ENCODE measurements at places on chromosomes 4 and X. TPM values are rescaled to one million over a fixed set of nuclear protein-coding genes. Genes with fewer than 3 reads are reported as not detected.
A peak's percentile ranks its signal among the peaks of the same experiment; 100 is the strongest.

GRCh38 chrX:99703473-99703872 lies 706.6 kb downstream of the PCDH19 start:
- no peaks in the 10 kb centered on the region for H3K36me3 ChIP-seq
- H3K4me1 ChIP-seq, result no peaks in the 10 kb centered on the region
- H3K27ac ChIP-seq, result no peak overlapping the region
- DNase-seq, result no peak
- H3K27me3 ChIP-seq, result no peaks in the 10 kb centered on the region
- H3K4me3 ChIP-seq, result no peak overlapping the region

The USP17L18 gene
- polyA plus RNA-seq, result not detected

The ASB12 gene
- not detected for polyA plus RNA-seq

The TRIM75 gene
- polyA plus RNA-seq, result not detected

GRCh38 chr4:82802911-82803310 lies 4.3 kb upstream of the SCD5 start:
- H3K4me1 ChIP-seq, result peaks cover 5% of the 10 kb centered on the region
- no peaks in the 10 kb centered on the region for H3K36me3 ChIP-seq
- no peaks in the 10 kb centered on the region for H3K27me3 ChIP-seq
- H3K4me3 ChIP-seq, result no peak overlapping the region
- DNase-seq, result no peak
- H3K27ac ChIP-seq, result no peak overlapping the region

The FGG gene
- polyA plus RNA-seq, result not detected

DNA sequence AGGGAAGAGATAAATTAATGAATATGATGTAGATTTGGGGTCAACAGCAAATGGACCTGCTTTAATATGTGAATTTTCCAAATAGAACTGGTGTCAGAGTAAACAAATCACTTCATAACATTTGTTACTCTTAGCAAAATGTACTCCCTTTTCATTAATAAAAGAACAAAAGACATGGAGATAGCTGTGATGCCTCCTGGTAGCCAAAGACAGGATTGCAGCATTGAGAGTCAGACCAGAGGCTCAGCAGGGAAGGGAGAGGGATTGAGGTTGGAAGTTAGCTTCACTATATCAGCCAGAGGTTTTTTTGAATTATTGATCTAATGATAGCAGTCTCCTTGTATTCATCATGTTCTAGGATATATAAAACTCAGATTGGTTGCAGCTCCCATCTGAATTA lies 17.4 kb upstream of the RAB40A start:
- no peak for DNase-seq
- no peak overlapping the region for H3K4me3 ChIP-seq
- H3K36me3 ChIP-seq, result no peaks in the 10 kb centered on the region

DNA sequence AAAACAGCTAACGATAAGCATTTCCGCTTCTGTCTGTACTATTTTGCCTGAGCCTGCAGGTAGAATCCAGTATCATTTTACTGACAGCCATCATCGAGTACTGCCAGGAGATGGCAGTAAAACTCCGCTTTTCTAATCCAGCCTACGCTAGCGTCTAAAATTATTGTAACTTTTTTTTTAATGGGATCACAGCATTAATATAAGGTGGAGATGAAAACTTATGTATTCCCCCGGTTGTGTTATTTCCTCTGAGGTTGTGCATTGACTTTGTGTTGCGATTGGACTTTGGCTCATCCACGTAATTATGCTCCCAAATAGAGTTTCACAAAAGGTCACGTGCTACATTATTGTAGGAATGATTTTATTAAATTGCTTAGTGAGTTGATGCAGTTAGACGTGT lies 248.1 kb downstream of the C4orf33 start:
- no peaks in the 10 kb centered on the region for H3K27me3 ChIP-seq
- no peak overlapping the region for H3K27ac ChIP-seq
- H3K4me3 ChIP-seq, result no peak overlapping the region
- H3K4me1 ChIP-seq, result peaks cover 7% of the 10 kb centered on the region
- no peaks in the 10 kb centered on the region for H3K36me3 ChIP-seq

DNA sequence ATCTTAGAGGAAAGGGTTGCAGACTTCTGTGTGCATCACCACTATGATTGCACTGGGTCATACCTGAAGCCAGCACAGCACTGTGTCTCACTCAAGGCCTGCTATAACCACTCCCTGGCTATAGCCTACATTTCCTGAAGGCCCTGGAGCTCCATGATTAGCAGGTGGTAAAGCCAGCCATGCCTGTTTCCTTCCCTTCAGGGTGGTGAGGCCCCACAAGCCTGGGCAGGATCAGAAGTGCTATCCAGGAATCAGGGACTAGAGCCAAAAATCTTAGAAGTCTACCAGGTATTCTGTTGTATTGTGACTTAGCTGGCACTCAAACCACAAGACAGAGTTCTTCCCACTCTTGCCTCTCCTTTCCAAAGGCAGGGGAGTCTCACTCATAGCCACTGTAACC lies 734.6 kb downstream of the GLUD2 start:
- no peaks in the 10 kb centered on the region for H3K4me1 ChIP-seq
- H3K27ac ChIP-seq, result no peak overlapping the region
- no peak overlapping the region for H3K4me3 ChIP-seq
- H3K27me3 ChIP-seq, result no peaks in the 10 kb centered on the region

The HGFAC gene
- 0.37 TPM for polyA plus RNA-seq

GRCh38 chr4:155906554-155907247 lies 3.2 kb downstream of the TDO2 start:
- peaks cover 5% of the 10 kb centered on the region for H3K4me1 ChIP-seq
- H3K36me3 ChIP-seq, result no peaks in the 10 kb centered on the region
- DNase-seq, result no peak
- no peaks in the 10 kb centered on the region for H3K27me3 ChIP-seq

The ACE2 gene
- not detected for polyA plus RNA-seq

- H3K27ac ChIP-seq, result no peak overlapping the region
- no peak for DNase-seq
- no peak overlapping the region for H3K4me3 ChIP-seq
- no peaks in the 10 kb centered on the region for H3K27me3 ChIP-seq
- H3K4me1 ChIP-seq, result no peaks in the 10 kb centered on the region
- no peaks in the 10 kb centered on the region for H3K36me3 ChIP-seq
These were observed 254.3 kb upstream of the AGA start for GRCh38 chr4:177696438-177696966.

DNA sequence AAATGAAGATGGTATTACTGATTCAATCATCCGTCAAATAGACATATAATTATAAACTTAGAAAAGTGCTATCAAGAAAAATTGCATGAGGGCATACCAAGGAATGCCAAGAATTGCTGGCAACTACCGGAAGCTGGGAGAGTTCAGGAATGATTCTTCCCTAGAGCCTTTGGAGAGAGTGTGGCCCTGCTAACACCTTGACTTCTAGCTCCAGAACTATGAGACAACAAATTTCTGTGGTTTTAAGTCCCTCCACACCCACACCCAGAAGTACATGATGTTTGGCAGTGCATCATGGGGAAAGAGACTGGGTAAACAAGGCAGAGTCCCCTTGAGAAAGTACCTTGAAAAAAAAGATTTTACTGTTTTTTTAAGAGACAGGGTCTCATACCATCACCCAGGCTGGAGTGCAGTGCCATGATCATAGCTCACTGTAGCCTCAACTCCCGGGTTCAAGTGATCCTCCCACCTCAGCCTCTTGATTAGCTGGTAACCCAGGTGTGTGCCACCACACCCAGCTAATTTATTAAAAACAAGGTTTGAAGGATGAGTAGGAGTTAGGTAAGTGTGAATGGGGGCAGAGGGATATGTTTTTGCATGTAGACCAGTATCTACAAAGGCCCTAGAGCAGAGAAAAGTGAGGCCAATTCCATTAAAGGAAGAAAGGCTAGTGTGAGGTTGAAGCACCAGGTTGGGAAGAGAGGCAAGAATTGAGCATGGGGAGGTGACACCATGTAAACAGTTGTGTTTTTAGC lies 53.1 kb downstream of the GSX2 start:
- H3K27ac ChIP-seq, result peak overlapping the region; percentile 29
- no peaks in the 10 kb centered on the region for H3K27me3 ChIP-seq
- no peak overlapping the region for H3K4me3 ChIP-seq
- no peaks in the 10 kb centered on the region for H3K36me3 ChIP-seq

GRCh38 chr4:140499391-140499790 lies 1.3 kb upstream of the MGAT4D start:
- H3K4me3 ChIP-seq, result no peak overlapping the region
- DNase-seq, result no peak
- no peak overlapping the region for H3K27ac ChIP-seq
- no peaks in the 10 kb centered on the region for H3K36me3 ChIP-seq

- no peaks in the 10 kb centered on the region for H3K36me3 ChIP-seq
- no peaks in the 10 kb centered on the region for H3K27me3 ChIP-seq
- no peak overlapping the region for H3K4me3 ChIP-seq
- H3K27ac ChIP-seq, result no peak overlapping the region
These were observed 355.4 kb downstream of the CAMK2D start for GRCh38 chr4:113405874-113406722.

GRCh38 chr4:692771-693554 lies 4.0 kb upstream of the SLC49A3 start:
- no peak overlapping the region for H3K27ac ChIP-seq
- no peak overlapping the region for H3K4me3 ChIP-seq
- DNase-seq, result no peak
- H3K27me3 ChIP-seq, result no peaks in the 10 kb centered on the region
- H3K4me1 ChIP-seq, result peaks cover 3% of the 10 kb centered on the region

The PPBP gene
- polyA plus RNA-seq, result not detected

DNA sequence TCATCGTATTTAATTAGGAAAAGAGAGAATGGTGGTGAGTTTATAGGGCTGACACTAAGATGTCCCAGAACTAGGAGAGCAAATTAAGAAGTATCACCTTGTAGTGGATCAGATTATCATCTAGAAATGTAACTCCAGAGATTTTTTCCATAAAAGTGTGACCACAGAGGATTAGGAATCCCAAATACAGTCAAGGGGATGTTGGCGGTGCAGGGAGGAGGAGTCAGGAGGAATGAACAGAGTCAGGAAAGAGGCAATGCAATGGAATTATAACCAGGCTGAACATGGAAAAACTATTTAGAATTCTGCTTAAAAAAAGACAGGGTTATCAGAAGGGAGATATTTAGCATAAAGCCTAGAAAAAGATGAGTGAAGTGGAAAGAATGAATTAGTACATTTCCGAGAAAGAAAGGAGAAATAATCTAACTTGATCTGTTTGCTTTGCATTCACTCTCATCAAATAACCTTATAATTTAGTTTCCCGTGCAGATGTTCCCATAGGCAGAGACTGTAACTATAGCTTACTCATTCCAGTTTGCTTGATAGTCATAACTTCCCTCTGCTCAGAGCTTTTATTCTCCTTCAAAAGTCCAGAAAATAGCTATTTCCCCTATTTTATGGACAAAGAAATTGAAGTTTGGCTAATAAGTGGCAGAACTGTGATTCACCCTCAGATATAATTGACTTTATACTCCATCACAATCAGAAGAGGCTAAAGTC lies 56.4 kb downstream of the SCFD2 start:
- H3K4me3 ChIP-seq, result no peak overlapping the region
- H3K4me1 ChIP-seq, result 0 out of 2 replicates have a peak, but pooled peaks cover 6% of the 10 kb centered on the region
- peak overlapping the region; percentile 45 for H3K27ac ChIP-seq
- H3K36me3 ChIP-seq, result no peaks in the 10 kb centered on the region
- no peaks in the 10 kb centered on the region for H3K27me3 ChIP-seq

GRCh38 chr4:151165205-151166000 lies 66.0 kb downstream of the RPS3A start:
- no peak overlapping the region for H3K27ac ChIP-seq
- no peak for DNase-seq
- H3K4me3 ChIP-seq, result no peak overlapping the region
- no peaks in the 10 kb centered on the region for H3K27me3 ChIP-seq
- H3K36me3 ChIP-seq, result no peaks in the 10 kb centered on the region

The MAGEC2 gene
- 2.0 TPM for polyA plus RNA-seq

DNA sequence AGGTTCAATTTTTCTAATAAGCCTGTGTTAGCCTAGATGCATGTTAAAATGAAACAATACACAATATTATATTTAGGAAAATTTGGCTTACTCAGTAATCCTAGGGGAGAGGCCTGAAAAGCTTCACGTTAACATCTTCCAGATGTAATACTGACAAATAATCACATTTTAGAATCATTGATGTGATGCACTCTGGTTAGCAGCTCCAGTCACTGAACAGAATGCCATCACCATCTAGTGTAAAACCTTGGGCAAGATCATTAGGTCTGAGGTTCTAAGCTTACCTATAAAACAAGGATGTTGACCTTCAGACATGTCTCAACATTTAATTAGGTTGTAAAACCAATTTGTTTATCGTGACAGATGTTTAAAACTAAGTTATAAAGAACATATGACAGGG lies 1704.8 kb downstream of the STIM2 start:
- H3K27me3 ChIP-seq, result no peaks in the 10 kb centered on the region
- no peak overlapping the region for H3K4me3 ChIP-seq
- no peak overlapping the region for H3K27ac ChIP-seq
- DNase-seq, result no peak
- no peaks in the 10 kb centered on the region for H3K4me1 ChIP-seq

The USP26 gene
- not detected for polyA plus RNA-seq

The CC2D2A gene
- polyA plus RNA-seq, result 17.8 TPM

The PWWP3B gene
- polyA plus RNA-seq, result not detected
